MCF 10A (cell line): ENCODE measurements at places on chromosomes 7 and 10.

- DNase-seq, result no peak
Measured at GRCh38 chr7:132207211-132207610, 369.1 kb downstream of the PLXNA4 start.

GRCh38 chr10:63466144-63466935 lies 563 bp upstream of the JMJD1C start:
- peak; percentile 70 for DNase-seq

GRCh38 chr10:58672845-58673244 lies 160.2 kb downstream of the BICC1 start:
- no peak for DNase-seq

GRCh38 chr7:112753298-112753697 lies 36.9 kb downstream of the TMEM168 start:
- no peak for DNase-seq

DNA sequence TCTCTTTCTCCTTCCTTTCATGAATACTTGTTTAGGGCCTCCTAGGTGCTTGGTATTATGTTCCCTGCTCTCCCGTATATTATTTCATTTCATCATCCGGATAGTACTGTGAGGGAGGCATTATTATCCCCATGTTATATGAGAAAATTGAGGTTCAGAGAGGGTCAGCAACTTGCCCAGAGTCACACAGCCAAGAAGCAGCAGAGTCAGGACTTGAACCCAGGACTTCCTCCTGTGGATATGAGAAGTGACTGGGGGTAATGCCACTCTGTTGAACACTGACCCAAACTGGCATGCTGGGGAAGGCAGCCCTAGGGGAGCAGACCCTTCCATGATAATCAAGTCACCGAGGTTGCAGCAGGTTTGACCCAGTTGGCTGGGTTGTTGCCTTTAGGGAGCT lies 8.2 kb upstream of the SFRP5 start:
- no peak for DNase-seq

DNA sequence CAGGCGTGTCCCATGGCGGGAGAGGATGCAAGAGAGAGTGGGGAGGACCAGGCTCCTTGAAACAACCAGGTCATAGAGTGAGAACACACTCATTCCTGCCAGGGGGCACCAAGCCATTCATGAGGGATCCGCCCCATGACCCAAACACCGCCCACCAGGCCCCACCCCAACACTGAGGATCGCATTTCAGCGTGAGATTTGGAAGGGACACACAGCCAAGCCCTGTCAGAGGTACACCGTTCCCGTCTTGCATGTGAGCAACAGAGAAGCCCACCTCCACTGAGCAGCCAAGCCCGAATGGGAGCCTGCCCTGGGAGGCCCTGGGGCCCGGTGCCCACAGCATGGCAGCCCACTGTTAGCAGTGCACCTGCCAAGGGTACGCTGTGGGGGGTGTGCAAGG lies 7.9 kb upstream of the ARPC1B start:
- DNase-seq, result no peak

- DNase-seq, result no peak
Measured at GRCh38 chr7:4831723-4832495, 29.9 kb downstream of the PAPOLB start.

- DNase-seq, result no peak
Measured at GRCh38 chr10:89669985-89670384, 24.9 kb upstream of the PANK1 start.

DNA sequence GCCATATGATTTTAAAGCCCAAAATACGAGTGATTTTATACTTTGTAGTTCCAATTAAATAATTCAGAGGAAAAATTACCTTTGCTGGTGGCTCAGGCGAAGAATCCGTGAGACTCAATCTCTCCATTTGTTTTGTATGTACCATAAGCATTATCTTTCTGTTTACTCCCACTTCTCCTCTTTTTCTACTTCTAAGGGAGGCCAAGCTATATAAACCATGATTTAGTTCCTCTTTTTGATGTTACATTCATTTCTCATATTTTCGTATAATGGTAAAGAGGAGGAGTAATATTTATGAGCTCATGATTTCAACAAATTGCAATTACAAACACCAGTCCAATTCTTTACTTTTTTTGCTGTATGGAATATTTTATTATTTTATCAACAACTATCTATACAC lies 50.6 kb upstream of the TES start:
- DNase-seq, result no peak

- DNase-seq, result no peak
Measured at GRCh38 chr10:69383558-69383957, 33.2 kb downstream of the TACR2 start.

- DNase-seq, result no peak
Measured at GRCh38 chr7:22189741-22190140, 167.2 kb downstream of the RAPGEF5 start.

- DNase-seq, result no peak
Measured at GRCh38 chr7:70208236-70209063, 610.2 kb downstream of the AUTS2 start.

DNA sequence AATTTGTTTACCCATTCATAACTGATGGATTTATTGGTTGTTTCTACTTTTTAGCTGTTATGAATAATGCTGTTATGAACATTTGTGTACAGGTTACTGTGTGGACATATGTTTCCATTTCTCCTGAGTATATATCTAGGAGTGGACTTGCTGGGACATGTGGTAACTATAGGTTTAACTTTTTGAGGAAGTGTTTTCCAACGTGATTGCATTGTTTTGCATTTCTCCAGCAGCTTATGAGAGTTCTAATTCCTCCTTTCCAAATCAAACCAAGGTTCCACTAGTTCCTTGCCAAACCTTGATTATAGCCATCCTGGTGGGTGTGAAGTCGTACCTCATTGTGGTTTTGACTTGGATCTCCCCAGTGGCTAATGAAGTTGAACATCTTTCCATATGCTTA lies 2.6 kb upstream of the PRF1 start:
- no peak for DNase-seq

DNA sequence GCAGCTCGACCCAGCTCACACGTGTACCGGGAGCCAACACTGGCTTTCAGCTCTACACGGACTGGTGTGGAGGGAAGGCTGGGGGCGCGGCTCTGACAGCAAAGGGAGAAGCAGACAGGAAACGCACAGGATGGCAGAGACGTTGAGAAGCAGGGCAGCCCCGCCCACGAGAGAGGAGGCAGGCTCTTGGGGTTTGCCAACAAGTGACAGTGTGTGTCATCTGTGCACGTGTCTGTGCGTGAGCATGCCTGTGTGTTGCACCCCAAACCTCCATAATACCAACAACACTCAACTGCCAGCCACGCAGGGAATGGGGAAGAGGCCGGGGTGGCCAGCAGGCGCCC lies 64.4 kb upstream of the PDGFA start:
- no peak for DNase-seq

DNA sequence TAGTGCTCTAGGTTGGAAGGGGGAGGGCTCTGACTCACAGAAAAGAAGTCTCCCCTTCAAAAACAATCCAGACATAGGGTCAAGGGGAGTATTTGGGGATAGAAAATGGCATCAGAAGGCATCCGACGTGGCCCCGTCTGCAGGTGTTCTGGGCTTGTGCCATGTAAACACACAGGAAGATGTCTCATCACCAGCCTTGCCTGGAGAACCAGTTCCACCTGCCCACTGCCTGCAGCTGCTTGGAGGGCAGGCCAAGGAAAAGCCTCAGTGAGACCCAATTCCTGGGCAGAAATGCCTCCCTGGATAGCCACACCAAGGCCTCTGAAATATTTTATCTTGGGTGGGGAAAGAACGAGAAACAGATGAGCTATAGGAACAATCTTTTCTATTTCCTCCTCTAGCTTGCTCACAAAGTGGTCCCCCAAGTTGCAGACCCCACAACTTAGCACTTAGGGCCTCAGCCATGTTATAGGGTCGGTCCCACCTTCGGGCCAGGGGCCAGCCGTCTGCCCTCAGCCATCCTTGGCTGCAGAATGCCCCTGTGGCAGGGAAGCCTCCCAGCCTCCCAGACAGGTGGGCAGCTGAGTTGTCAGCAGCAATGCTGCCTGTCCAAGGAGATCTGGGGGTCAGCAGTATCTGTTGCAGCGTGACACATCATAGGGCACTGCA lies 54.3 kb upstream of the ECHDC3 start:
- peak; percentile 34 for DNase-seq

GRCh38 chr7:132422502-132423111 lies 153.7 kb downstream of the PLXNA4 start:
- no peak for DNase-seq
